ENCODE measurements at places on chromosomes 12 and 14. TPM values are rescaled to one million over a fixed set of nuclear protein-coding genes. Genes with fewer than 3 reads are reported as not detected.

DNA sequence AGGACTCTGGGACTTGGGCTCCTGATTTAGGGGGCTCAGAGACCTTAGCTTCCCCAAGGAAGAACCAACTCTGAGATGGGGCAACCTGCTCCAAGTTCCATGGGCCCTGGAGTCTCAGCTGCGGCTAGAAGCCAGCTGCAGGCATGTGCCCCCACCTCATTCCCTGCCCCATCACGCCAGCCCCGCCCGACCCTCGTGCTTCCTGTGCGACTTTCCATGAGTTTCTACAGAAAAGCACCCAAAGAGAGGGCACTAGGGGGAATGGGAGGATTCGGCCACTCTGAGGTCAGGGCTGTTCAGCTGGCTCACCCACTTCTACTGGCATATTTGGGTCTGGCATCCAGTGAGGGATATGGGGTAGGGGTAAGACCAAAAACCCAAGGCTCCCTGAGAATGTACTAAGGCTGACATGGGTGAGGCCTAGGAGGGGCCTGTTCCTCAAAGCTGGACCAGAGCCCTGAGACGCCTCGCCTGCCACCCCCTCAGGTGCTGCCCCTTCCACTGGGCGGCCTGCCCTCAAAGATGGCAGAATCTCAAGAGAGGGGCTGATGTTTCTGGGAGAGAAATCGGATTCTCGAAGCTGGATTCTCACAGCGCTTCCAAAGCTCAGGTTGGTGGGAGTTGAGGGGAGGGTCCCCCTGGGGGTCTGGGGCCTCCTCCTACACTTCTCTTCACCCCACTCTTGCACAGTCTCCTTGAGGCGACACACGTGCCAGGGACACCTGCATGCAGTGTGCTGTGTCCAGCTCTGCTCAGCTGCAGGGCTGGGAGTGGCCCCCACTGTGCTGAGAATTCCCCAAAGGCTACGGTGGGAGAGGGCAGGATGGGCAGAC, 22.1 kb downstream of the FAIM2 start:
- H3K27ac ChIP-seq = no peak overlapping the region
- H3K4me3 ChIP-seq = no peak overlapping the region
- peaks cover 3% of the 10 kb centered on the region for H3K27me3 ChIP-seq

GRCh38 chr12:51536159-51536558, 54.9 kb upstream of the SCN8A start:
- H3K4me3 ChIP-seq = no peak overlapping the region
- no peaks in the 10 kb centered on the region for H3K27me3 ChIP-seq
- no peak overlapping the region for H3K27ac ChIP-seq
- no peaks in the 10 kb centered on the region for H3K4me1 ChIP-seq
- no peak for DNase-seq

- H3K4me3 ChIP-seq = no peak overlapping the region
- no peak for DNase-seq
- H3K27me3 ChIP-seq = no peaks in the 10 kb centered on the region
- H3K36me3 ChIP-seq = no peaks in the 10 kb centered on the region
- H3K4me1 ChIP-seq = no peaks in the 10 kb centered on the region
Measured at GRCh38 chr14:105926373-105927095, 400.2 kb downstream of the TMEM121 start.

DNA sequence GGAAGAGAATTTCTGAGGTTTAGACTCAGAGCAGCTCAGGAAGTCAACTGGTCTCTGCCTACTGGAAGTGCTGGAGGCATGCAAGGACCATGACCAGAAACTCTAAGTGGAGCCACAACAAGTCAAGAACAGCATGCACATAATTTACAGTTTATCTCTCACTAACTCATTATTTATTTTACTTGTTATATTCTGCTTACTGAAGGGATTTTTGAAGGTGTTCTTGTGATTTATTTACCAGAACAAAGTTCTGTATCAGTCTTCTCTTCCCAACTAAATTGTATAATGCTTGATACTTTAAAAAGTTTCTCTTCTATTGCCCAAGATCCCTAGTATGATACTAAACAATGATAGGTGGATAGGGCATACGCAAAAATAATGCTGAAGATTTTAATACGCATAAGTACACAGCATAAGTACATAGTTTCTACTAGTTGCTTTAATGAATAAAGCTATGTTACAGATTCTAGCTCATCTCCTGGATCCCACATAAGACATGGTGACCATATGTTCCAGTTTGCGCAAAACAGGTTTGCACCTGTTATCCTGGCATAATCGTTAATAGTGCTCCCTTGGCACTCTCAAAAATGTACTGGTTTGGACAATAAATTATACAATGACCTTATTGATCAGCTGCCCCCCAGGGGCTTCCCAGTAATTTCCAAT, 11.6 kb upstream of the SPTB start:
- peaks cover 13% of the 10 kb centered on the region for H3K27me3 ChIP-seq
- no peak overlapping the region for H3K4me3 ChIP-seq
- H3K36me3 ChIP-seq = no peaks in the 10 kb centered on the region

DNA sequence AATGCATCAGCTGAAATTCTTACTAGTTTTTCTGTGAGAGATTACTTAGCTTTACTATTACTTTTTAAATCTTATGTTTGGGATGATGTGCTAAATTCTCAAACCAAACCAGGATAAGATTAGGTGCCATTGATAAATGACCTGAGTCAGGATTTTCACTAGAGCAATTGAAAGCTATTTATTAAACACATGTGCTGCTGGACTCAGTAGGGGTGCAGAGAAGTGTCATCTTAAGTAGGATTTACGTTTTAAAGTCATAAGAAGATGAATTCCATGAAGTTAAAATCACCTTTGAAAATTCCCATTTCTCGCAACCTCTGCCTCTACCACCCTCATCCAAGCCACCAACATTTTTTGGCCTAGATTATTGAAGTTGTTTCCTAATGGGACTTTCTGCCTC, 8.8 kb downstream of the TMEM263 start:
- H3K27ac ChIP-seq = no peak overlapping the region
- no peak for DNase-seq
- H3K36me3 ChIP-seq = no peaks in the 10 kb centered on the region
- no peak overlapping the region for H3K4me3 ChIP-seq

DNA sequence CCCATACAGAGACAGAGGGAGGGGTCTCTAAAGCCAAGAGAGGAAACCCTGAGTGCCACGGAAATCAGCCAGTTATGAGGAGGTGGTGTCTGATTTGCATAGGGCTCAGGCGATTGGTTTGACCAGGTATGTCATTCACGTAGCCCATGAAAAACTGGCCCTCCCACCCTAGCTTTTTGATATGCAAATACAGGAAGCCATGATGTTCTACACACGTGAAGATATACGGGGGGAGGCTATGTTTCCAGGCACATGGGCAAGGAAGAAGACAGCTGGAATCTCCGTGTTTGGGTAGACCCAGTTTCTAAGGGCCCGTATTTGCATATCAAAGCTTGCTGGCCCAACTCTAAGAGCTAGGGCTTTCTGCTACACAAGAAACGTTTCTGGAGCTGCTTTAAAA, 717.8 kb upstream of the SEL1L start:
- H3K36me3 ChIP-seq = no peaks in the 10 kb centered on the region
- H3K27me3 ChIP-seq = no peaks in the 10 kb centered on the region
- no peaks in the 10 kb centered on the region for H3K4me1 ChIP-seq
- no peak for DNase-seq

DNA sequence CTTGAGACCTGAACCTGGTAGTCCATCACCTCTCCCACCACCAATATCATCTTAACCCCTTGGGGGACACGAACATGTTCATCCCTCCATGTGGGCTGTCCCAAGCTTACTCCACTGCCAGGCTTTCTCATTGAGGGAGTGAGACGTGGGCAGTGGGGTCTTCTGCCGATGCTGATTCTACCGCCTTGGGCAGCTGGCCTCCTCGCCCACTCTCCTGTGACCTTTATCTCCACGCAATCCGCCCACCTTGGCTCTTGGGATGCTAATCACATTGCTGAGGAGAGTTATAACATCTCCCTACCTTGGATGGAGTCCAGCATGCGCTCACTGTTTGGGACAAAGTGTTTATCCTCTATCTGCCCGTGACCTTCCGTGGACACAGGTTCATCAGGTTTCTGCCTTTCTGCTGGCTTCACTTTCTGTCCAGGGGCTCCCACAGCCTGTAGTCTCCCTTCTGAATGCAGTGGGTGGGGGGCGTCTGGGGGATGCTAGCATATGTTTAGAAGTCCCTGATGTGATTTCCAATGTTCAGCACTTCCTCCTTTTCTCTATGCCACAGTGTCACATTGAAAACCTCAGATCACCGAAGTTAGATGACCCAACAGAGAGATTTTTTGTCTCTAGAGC, 53.2 kb upstream of the ESRRB start:
- H3K27ac ChIP-seq = no peak overlapping the region
- no peaks in the 10 kb centered on the region for H3K27me3 ChIP-seq
- no peaks in the 10 kb centered on the region for H3K36me3 ChIP-seq
- no peak for DNase-seq

DNA sequence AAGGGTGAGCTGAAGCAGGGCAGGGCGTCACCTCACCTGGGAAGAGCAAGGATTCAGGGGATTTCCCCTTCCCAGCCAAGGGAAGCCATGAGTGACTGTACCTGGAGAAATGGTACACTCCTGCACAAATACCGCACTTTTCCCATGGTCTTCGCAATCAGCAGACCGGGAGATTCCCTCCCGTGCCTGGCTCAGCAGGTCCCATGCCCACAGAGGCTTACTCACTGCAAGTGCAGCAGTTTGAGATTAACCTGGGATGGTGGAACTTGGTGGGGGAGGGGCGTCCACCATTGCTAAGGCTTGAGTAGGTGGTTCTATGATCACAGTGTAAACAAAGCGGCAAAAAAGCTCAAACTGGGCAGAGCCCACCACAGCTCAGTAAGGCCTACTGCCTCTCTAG, 11.0 kb upstream of the DHRS4 start:
- DNase-seq = no peak
- no peak overlapping the region for H3K27ac ChIP-seq
- no peaks in the 10 kb centered on the region for H3K36me3 ChIP-seq
- no peak overlapping the region for H3K4me3 ChIP-seq
- no peaks in the 10 kb centered on the region for H3K4me1 ChIP-seq

DNA sequence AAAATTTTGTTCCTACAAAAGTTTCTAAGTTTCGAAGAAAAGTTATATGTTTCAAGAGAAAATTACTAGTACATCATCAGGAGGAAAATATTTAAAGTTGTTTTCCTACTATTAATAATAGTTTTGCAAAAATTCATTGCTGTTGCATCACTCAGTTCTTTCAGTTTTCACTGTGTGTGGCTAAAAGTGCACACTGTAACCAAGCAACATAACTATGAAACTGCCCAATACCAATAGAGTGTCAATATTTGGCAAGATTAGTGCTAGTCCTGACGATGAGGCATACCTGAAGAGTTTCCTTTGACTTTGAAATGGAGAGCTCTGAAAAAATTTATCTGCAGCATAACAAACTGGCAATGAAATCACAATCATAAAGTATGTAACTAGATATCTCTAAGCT, 194.3 kb downstream of the CPNE8 start:
- H3K36me3 ChIP-seq = no peaks in the 10 kb centered on the region
- H3K27me3 ChIP-seq = no peaks in the 10 kb centered on the region
- H3K27ac ChIP-seq = peak overlapping the region; percentile 51
- DNase-seq = peak; percentile 8
- H3K4me3 ChIP-seq = no peak overlapping the region

- DNase-seq = no peak
- H3K4me1 ChIP-seq = no peaks in the 10 kb centered on the region
- no peak overlapping the region for H3K27ac ChIP-seq
- no peaks in the 10 kb centered on the region for H3K36me3 ChIP-seq
Measured at GRCh38 chr12:109731231-109731731, 17.7 kb downstream of the FAM222A start.

GRCh38 chr12:32379667-32380066, 19.7 kb upstream of the FGD4 start:
- no peaks in the 10 kb centered on the region for H3K4me1 ChIP-seq
- H3K27me3 ChIP-seq = no peaks in the 10 kb centered on the region
- no peak overlapping the region for H3K4me3 ChIP-seq
- no peak overlapping the region for H3K27ac ChIP-seq
- no peaks in the 10 kb centered on the region for H3K36me3 ChIP-seq

FGF6 gene
- not detected for polyA plus RNA-seq

PROX2 gene
- polyA plus RNA-seq = 0.50 TPM

GALNT4 gene
- polyA plus RNA-seq = 4.6 TPM

GPR68 gene
- polyA plus RNA-seq = not detected

ASB2 gene
- polyA plus RNA-seq = 0.32 TPM

SOS2 gene
- polyA plus RNA-seq = 11.5 TPM

NTF3 gene
- 6.3 TPM for polyA plus RNA-seq

EIF2B2 gene
- polyA plus RNA-seq = 93.2 TPM

SMIM41 gene
- 0.15 TPM for polyA plus RNA-seq

Data from hepatocyte (in vitro differentiated cells).